ENCODE measurements at places on chromosomes 5 and 9. TPM values are rescaled to one million over a fixed set of nuclear protein-coding genes. Genes with fewer than 3 reads are reported as not detected.

DNA sequence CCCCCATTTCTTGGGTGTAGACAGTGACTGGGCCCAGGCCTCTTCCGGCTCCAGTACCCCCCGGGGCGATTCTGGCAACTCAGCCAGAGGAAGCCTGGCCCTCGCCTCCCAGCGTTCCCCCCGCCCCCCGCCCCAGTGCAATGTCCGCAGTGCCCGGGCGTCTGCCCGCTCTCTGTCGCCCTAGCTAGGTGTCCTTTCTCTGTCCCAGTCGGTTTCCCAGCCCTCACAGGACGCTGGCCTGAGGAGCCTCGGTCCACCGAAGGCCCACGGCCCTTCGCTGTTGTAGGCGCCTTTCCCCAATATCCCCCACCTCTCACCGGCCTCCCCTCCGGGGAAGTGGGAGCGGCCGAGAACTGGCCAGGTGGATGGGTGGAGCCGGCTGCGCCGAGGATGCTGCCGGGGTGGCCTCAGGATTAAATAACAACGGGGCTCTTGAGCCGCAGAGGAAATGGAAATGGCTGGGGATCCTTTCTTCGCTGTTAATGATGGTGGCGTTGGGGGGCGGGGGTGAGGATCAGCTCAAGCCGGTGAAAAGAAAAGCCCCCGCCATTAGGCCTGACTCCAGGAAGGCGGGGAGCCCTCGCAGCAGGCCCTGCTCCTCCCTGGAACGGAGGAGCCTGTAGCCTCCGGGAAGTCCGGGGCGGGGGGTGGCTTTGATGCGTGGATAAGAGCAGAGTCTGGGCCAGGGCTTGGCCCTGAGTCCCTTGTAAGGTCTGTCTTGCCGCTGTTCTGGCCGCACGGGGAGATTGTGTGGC, 1.1 kb upstream of the SPRY4 start:
- peaks cover 29% of the 10 kb centered on the region for H3K4me1 ChIP-seq
- DNase-seq = no peak
- no peaks in the 10 kb centered on the region for H3K36me3 ChIP-seq
- H3K4me3 ChIP-seq = no peak overlapping the region
- H3K27me3 ChIP-seq = peaks cover 15% of the 10 kb centered on the region

DNA sequence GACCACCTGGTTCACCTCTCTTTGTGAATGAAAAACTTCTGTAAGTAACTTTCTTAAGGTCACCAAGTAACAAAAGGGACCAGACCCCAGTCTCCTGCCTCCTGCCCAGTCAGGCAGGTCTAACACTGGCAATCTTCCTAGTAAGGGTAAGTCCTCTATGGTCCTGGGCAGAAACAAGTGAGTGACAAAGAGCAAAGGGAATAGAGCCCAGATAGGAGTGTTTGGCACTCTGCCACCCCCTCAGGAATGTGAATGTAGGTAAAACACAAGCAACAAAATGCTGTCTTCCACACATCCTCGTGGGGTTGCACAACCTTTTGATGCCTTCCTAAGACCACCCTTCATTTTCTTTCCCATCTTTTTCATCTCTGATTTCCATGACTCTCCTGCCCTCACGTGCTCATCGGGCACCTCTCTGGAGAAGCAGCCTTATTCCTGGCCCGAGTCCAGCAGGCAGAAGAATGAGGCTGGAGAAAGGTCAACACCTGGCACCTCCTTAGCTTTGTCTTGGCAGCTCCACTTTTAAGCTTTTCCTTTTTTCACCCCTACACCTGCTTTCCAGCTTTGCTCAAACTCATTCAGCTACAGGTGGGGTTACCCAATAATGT, 90.2 kb upstream of the LHFPL2 start:
- no peak overlapping the region for H3K4me3 ChIP-seq
- no peak for DNase-seq
- no peaks in the 10 kb centered on the region for H3K36me3 ChIP-seq
- no peaks in the 10 kb centered on the region for H3K4me1 ChIP-seq
- H3K27me3 ChIP-seq = no peaks in the 10 kb centered on the region

DNA sequence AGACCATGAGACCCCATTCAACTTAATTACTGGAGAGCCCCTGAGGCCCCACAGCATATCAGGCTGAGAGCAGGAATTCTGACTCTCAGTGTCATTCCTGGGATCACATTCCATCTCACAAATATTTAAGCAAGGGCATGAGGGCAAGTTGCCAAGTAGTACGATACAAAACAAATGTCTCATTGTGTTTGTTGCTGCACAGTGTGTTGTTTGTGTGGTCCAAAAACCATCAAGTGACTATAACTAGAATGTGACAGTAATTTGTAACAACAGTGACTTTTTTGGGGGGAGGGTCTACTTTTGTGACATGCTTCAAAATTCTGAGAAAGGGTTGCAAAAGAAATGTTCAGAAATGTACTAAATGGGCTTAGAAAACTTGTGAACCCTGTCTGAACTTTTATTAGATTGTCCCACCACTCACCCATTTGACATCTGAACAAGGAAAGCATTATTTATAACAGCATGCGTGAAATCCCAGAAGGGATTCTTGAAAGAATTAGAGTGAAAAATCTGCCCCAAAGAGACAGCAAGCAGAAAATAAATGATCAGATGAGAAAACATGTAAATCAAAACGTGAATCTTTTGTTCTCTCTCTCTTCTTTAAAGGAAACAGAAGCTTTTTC, 347.0 kb downstream of the NTRK2 start:
- H3K27me3 ChIP-seq = no peaks in the 10 kb centered on the region
- no peak for DNase-seq
- no peaks in the 10 kb centered on the region for H3K36me3 ChIP-seq
- no peaks in the 10 kb centered on the region for H3K4me1 ChIP-seq
- no peak overlapping the region for H3K27ac ChIP-seq

DNA sequence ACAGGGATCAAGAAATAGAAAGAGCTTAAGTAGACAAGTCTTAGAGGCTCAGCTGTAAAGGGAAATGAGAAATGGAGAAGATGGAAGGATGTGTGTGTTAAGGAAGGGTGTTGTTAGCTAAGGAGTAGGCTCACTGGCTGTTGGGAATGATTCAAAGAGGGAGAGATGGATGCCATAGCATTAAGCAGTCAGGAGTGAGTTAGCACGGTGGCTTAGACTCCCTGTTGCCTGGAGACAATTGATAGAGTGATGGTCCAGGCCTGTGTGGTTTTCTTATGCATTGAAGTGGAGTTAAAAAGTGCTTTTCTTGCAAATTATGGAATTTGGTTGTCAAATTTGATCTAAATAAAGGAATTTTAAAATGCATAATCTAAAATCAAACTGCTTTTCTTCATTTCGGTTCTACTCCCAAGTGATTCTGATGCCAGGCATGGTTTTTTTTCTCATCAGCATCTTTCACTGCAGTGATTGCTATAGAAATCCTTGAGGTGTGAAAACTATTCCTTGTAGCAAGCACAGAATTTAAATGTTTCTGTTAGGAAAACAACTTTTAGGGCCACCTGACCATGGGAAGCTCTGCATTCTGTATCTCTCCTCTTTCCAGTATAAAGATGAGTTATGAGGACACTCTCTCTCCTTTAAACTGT, 214.7 kb downstream of the ADCY2 start:
- H3K27me3 ChIP-seq = no peaks in the 10 kb centered on the region
- DNase-seq = no peak
- H3K4me1 ChIP-seq = no peaks in the 10 kb centered on the region
- H3K4me3 ChIP-seq = no peak overlapping the region
- no peak overlapping the region for H3K27ac ChIP-seq

DNA sequence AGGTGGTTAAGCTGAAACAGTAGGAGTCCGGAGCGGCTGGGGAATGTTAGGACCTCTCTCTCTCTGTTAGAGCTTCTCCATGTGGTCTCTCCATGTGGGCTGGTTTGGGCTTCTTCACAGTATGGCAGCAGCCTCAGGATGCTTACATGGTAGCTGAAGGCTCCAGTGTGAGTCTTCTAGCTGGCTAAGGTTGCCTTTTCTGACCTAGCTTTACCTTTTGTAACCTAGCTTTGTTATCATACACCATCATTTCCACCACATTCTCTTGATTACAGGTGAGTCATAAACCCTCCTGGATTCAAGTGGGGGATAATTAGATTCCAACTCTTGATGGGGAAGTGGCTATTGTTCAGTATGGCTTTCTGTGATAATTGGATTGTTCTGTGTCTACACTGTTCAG, 98.5 kb downstream of the MTREX start:
- no peak overlapping the region for H3K4me3 ChIP-seq
- no peak overlapping the region for H3K27ac ChIP-seq
- H3K36me3 ChIP-seq = peaks cover 17% of the 10 kb centered on the region
- no peaks in the 10 kb centered on the region for H3K27me3 ChIP-seq
- no peaks in the 10 kb centered on the region for H3K4me1 ChIP-seq

DNA sequence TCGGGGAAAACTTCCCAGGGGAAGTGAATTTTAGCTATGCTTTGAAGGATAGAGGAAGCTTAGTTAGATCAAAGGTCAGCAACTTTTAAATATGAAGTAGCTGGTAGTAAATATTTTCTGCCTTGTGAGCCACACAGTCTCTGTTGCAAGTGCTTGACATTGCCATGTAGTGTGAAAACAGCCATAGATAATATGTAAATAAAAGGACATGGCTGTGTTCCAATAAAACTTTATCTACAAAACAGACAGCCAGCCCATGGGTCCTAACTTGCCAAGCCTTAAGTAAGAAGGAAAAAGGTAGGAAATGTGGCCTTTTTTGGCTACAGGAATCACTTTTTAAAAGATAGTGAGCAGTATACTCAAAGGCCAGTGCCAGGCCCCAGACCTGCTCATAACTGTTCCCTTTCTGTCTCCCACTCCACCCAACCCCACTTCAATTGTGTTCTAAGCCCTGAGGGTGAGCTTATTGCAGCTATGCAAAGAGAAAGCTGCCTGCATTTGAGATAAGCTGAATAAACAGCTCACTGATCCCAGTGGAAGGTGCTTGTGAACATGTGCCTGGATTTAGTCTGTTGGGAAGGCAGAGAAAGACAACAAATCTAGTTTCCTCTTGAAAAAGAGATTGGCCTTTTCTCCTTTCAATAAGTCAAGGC, 113.0 kb upstream of the TRIM32 start:
- H3K4me3 ChIP-seq = no peak overlapping the region
- H3K27ac ChIP-seq = no peak overlapping the region
- H3K36me3 ChIP-seq = no peaks in the 10 kb centered on the region
- H3K27me3 ChIP-seq = no peaks in the 10 kb centered on the region

- no peak overlapping the region for H3K4me3 ChIP-seq
- no peaks in the 10 kb centered on the region for H3K4me1 ChIP-seq
- no peaks in the 10 kb centered on the region for H3K36me3 ChIP-seq
- no peak for DNase-seq
- H3K27me3 ChIP-seq = no peaks in the 10 kb centered on the region
Observed at GRCh38 chr5:125348936-125349831, 602.7 kb upstream of the ZNF608 start.

- no peaks in the 10 kb centered on the region for H3K36me3 ChIP-seq
- DNase-seq = no peak
- no peaks in the 10 kb centered on the region for H3K4me1 ChIP-seq
- no peak overlapping the region for H3K27ac ChIP-seq
Observed at GRCh38 chr9:78567693-78568092, 270.8 kb downstream of the PSAT1 start.

DNA sequence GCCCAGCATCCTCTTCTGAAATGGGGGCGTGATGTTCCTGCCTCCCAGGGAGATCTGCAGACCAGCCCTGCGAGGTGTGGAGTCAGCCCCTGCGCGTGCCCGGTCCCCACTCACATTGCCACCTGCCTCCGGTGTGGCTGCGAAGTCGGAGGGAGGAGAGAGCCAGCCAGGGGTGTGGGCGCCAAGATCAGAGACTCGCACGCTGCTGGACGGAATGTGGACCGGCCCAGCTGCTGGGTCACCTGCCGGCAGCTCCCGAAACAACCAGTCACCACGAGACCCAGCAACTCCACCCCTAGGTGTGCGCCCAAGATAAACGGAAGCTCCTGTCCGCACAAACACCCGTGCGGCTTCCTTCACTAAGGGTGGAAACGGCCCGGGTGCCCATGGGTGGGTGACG, 51.1 kb upstream of the EGFL7 start:
- no peak overlapping the region for H3K4me3 ChIP-seq
- no peaks in the 10 kb centered on the region for H3K27me3 ChIP-seq
- no peaks in the 10 kb centered on the region for H3K36me3 ChIP-seq

DNA sequence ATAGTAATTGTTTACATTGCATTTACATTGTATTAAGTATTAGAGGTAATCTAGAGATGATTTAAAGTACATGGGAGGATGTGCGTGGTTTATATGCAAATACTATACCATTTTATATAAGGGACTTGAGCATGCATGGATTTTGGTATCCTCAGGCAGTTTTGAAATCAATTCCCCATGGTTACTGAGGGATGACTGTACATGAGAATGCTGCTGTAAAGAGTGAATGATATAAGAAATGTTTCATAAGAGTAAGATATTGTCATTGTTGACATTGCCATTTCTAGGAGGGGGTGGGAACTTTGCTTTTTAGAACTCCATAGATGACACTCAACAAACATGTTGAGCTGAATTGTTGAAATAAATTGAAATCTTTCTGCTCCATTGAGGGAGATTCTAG, 185.0 kb downstream of the SEMA6A start:
- no peak overlapping the region for H3K27ac ChIP-seq
- no peak for DNase-seq
- H3K4me3 ChIP-seq = no peak overlapping the region

DNA sequence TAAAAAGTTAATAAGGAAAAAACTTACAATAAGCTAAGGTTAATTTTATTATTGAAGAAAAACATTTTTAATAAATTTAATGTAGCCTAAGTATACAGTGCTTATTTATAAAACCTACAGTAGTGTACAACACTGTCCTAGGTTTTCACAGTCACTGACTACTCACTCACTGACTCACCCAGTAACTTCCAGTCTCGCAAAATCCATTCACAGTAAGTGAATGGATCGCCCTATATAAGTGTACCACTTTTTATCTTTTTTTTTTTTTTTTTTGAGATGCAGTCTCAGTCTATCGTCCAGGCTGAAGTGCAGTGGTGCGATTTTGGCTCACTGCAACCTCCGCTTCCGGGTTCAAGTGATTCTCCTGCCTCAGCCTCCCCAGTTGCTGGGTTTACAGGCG, 47.7 kb downstream of the FNIP1 start:
- no peak for DNase-seq
- no peaks in the 10 kb centered on the region for H3K27me3 ChIP-seq
- no peaks in the 10 kb centered on the region for H3K36me3 ChIP-seq
- H3K27ac ChIP-seq = no peak overlapping the region
- peaks cover 20% of the 10 kb centered on the region for H3K4me1 ChIP-seq

DNA sequence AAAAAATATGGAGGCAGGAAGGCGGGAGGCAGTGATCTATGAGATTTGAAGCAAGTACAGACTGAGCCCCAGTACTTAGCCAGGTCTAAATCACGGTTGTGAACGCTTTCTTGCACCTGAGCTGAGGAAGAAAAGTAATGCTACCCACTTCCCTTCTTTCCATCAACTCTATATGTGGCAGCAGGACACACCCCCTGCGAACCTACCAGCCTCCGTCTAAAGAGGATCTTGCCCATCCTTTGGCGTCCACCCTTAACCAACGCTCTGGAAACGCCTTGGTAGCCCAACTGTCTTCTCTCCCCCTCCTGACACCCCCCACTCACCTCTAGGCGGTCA, 545 bp downstream of the HMGCS1 start:
- DNase-seq = no peak
- peak overlapping the region; percentile 96 for H3K4me3 ChIP-seq
- no peaks in the 10 kb centered on the region for H3K36me3 ChIP-seq
- H3K4me1 ChIP-seq = peaks cover 21% of the 10 kb centered on the region
- H3K27me3 ChIP-seq = no peaks in the 10 kb centered on the region

- no peak overlapping the region for H3K27ac ChIP-seq
- no peaks in the 10 kb centered on the region for H3K27me3 ChIP-seq
- H3K4me3 ChIP-seq = no peak overlapping the region
- no peaks in the 10 kb centered on the region for H3K4me1 ChIP-seq
Observed at GRCh38 chr5:118461436-118461835, 526.9 kb downstream of the DTWD2 start.

The RNF145 gene
- 67.8 TPM for total RNA-seq

The PCDHA5 gene
- not detected for total RNA-seq

The LCN1 gene
- not detected for total RNA-seq

The OR1L1 gene
- total RNA-seq = not detected

The OR1Q1 gene
- not detected for total RNA-seq

The NMUR2 gene
- not detected for total RNA-seq

The GABRA6 gene
- total RNA-seq = not detected

The SNCB gene
- total RNA-seq = not detected

Measured in CD4-positive, alpha-beta memory T cell (primary cell).